ENCODE measurements at places on chromosomes 1 and 21. TPM values are rescaled to one million over a fixed set of nuclear protein-coding genes. Genes with fewer than 3 reads are reported as not detected.
A peak's percentile ranks its signal among the peaks of the same experiment; 100 is the strongest.

- H3K27ac ChIP-seq, result no peak overlapping the region
- H3K27me3 ChIP-seq, result peaks cover 31% of the 10 kb centered on the region
- no peak overlapping the region for H3K4me3 ChIP-seq
- DNase-seq, result no peak
- no peaks in the 10 kb centered on the region for H3K4me1 ChIP-seq
Observed at GRCh38 chr21:33157303-33157702, 72.4 kb upstream of the IFNAR2 start.

DNA sequence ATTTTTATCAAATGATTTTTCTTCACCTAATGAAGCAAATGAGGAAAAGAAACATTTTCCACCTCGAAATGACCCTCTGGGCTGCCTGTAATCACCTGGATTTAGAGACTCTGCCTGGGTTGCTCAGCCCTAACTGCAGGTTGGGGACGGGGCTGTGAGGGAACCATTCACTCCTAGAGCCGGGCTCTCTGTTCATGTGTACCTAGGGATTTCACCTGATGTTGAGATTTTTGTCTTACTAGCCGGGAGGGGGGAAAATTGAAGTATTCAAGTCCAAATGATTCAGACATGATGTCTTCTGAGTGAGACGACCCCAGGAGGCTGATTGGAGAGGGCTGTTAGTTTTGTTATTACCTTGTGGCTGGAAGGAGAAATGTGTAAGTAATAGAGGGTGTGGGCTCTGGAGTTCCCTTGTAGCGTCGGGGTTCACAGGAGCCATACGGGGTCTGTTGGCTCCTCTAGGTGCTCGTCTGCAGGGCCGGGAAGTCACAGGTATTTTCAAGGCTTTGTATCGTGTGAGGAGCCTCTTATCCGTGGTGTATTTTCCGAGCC, 42.3 kb upstream of the PWP2 start:
- peaks cover 12% of the 10 kb centered on the region for H3K4me1 ChIP-seq
- no peak for DNase-seq
- no peaks in the 10 kb centered on the region for H3K27me3 ChIP-seq
- peak overlapping the region; percentile 81 for H3K27ac ChIP-seq
- peaks cover 81% of the 10 kb centered on the region for H3K36me3 ChIP-seq
- H3K4me3 ChIP-seq, result no peak overlapping the region

GRCh38 chr1:100213141-100213540, 35.1 kb upstream of the LRRC39 start:
- H3K36me3 ChIP-seq, result peaks cover 35% of the 10 kb centered on the region
- no peak overlapping the region for H3K27ac ChIP-seq
- H3K27me3 ChIP-seq, result no peaks in the 10 kb centered on the region
- no peak for DNase-seq
- H3K4me3 ChIP-seq, result no peak overlapping the region

DNA sequence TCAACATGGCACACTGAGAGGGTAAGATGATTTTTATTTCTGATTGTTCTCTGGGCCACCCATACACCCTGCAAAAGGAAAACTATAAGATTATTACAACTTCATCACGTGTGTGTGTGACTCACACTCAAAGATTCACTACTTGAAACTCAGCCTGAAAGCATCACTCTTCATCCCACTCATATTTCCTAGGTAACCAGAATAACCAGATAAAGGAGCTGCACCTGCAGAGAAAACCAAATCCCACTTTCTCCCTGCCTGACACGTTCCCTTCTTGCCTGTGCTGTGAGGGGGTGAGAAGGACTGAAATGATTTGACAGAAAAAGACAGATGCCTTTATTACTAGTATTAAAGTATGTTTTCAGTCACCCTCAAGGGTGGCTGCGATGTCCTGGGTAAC, 131.6 kb downstream of the TGFBR3 start:
- no peaks in the 10 kb centered on the region for H3K36me3 ChIP-seq
- H3K4me3 ChIP-seq, result no peak overlapping the region
- no peak overlapping the region for H3K27ac ChIP-seq
- no peaks in the 10 kb centered on the region for H3K27me3 ChIP-seq
- no peaks in the 10 kb centered on the region for H3K4me1 ChIP-seq

The PCSK9 gene
- total RNA-seq, result 0.09 TPM

- H3K27me3 ChIP-seq, result peaks cover 28% of the 10 kb centered on the region
- H3K27ac ChIP-seq, result no peak within 1 kb of the TSS
- H3K4me3 ChIP-seq, result peak within 1 kb of the TSS; percentile 35
- H3K36me3 ChIP-seq, result no peaks in the 10 kb centered on the region
Observed at GRCh38 chr1:94541246-94542087, at the start of gene F3. Gene F3 (minus strand): TSS chr1:94541759. CDS start chr1:94541636, 123 bp downstream.

Measured in thymus (tissue), 14 donors.